Stimulated activated CD4-positive, alpha-beta T cell treated with anti-CD3 and anti-CD28 coated beads, Interleukin-2, amount 100 ng/mL, for 4 hours (primary cell): ENCODE measurements at places on chromosomes 2 and 18.

GRCh38 chr2:237467447-237468179, 19.4 kb upstream of the MLPH start:
- DNase-seq = no peak

DNA sequence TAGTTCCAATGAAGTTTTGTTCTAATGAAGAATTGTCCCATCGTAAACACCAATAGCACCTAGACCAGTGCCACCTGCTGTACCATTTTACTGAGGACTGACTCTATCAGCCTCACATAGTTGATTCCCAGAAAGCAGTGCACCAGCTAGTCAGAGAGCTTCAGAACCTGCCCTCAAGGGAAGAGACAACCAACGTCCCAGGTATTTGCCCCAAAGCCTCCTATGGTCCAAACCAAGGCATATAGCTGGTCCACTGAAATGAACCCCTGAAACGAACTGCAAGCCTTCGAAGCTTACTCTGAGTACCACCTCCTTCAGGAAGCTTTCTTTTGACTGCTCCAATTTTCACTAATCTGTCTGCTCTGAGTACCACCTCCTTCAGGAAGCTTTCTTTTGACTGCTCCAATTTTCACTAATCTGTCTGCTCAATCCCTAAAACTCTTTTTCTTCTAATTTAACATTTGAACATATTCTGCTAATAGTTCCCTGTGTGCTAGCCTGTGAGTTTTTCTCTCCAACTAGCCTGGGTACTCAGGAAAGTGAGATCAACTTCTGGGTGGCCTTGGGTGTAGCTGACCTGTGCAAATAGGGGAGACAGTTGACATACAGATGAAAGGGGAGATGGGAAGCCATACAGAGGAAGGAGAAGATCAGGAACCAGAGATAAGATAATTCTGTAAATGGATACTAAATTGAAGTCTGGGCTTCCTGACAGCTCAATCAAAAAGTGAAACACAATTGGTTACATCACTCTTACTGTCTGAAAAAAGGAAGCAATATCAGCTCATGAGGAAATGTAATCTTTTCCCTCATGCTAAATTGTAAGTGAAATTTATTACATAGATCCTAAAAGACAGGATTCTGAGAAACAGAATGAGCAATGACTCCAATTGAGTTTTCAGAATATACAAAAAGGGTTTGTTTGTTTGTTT, 33.5 kb upstream of the EML4 start:
- DNase-seq = no peak

GRCh38 chr2:98826856-98827255, 95.9 kb upstream of the MGAT4A start:
- no peak for DNase-seq

GRCh38 chr2:31107591-31108300, 30.5 kb downstream of the GALNT14 start:
- DNase-seq = no peak

- no peak for DNase-seq
These were observed 292 bp downstream of the GMPPA start for GRCh38 chr2:219499058-219499307.

DNA sequence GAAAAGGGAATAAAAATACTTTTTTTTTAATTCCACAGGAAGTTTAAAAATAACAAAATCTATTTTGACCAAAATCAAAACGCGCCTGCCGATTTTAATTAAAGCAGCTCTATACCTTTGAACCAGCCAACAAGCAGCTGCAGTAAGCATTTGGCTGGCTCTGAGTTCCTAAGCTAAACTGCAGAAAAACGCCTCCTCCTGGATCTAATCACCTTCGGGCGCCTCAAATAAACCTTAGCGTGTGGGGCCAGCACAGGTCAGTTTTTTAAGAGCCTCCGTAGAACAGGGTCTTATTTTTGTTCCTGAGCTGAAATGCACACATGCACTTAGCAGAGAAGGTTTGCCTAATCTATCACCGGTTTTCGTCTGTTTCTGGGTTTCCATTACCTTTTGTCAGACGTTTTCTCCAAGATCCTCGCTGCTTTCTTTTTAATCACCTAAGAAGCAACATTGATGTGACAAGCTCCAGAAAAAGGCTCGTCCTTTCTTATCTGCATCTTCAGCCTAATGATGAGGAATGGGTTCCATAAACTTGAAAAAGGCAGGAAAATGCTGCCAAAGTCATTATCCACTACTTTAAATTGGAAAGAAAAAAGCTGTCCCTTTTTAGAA, 64.7 kb upstream of the HNRNPA3 start:
- no peak for DNase-seq
